ENCODE measurements at places on chromosomes 16 and 17.

DNA sequence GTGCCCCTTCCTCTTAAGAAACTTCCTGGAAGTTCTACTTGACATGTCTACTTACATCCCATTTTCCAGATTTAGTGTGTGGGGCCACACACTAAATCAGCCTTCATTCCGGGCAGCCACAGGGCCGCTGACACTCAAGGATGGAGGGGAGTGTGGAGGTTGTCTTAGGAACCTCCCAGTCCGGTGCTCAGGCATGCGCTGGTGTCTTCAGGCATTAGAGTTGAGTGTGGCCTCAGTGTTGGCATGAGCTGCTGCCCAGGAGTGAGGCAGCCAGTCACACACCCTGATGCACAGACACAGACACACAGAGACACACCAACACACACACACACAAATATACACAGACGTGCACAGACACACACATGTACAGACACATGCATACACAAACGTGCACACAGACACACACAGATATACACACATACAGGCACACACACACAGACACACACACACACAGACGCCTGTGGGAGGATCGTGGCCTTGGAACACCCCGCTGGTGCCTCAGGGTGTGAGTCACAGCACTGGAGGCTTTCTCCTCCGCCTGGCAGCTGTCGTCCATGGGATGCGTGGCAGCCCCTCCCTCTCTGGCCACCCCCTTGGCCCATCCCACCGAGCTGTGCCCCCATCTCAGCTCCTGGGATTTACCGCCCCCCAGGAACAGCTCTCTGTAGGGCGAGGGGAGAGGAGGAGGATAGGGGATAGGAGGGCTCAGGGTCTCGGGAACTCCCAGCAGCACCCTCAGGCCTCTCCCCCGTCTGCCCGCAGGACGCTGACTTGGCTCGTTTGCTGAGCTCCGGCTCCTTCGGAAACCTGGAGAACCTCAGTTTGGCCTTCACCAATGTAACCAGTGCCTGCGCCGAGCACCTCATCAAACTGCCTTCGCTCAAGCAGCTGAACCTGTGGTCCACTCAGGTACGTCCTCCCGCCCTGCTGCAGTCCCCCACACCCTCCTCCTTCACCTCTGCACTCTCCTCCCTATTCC lies 75.6 kb upstream of the PLCG2 start:
- no peak for DNase-seq

DNA sequence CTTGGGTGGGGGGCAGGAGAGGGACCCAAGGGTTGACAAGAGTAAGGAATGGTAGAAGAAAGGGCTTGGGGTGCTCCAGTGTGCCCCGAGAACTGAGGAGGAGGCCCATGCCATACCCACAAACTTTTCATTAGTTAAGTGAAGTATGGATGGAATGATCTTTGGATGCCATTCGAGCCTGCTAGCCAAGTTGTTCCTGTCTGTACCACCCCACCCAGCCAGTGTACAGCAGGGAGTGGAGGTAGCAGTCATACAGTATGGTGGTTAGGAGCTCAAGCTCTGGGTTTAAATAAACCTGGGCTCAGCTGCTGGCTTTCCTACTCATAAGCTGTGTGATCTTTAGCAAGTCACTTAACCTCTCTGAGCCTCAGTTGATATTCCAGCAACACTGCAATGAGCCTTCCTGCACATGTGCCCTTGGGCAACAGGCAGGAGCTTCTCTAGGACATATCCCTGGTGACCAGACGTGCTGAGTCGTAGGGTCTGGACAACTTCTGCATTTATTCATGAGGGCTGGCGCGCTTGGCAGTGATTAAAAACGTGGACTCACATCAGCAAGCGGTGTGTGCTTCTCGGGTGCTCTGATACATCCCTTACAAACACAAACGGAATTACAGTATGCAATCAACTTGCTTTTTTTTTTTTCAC lies 22.9 kb downstream of the ITPRIPL2 start:
- no peak for DNase-seq

- DNase-seq = no peak
These were observed 18.9 kb downstream of the C17orf75 start for GRCh38 chr17:32323046-32323445.

GRCh38 chr17:77372444-77373298 lies 231.9 kb downstream of the SEC14L1 start:
- no peak for DNase-seq

GRCh38 chr17:75540923-75541503 lies 15.5 kb downstream of the LLGL2 start:
- DNase-seq = no peak

DNA sequence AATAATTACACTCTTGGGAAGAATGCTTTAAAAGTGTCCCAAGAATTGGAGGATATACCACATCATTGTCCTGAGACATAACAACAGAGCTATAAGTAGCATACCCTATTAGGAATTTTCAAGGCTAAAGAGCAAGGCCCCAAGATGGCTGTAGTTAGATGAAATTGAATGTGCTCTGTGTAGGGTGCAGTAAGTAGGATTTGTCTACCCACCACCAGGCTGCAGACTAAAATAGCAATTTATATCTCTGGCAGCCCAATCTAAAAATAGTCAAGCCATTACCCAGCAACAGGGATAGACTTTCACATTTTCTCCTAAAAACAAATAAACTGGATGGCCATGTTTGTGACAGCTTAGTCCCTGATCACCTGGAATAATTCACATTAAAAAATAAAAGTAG lies 5.6 kb downstream of the MMD start:
- no peak for DNase-seq

- DNase-seq = no peak
These were observed 41.6 kb downstream of the HSBP1 start for GRCh38 chr16:83849421-83849820.

DNA sequence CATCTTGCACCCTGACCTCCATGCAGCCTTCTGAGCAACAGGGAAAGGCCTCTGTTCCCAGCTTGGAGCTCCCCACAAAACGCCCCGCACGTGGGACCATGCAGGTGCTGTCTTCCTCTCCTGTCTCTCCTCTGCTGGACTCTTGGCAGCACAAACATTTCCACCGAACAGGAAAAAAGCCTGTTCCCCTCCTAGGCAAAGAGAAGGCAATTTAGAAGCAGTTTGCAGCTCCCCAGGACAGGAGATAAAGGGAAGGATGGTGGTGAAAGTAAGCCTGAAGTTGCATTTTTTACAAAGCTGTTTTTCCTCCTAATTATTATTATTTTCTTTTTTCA lies 7.7 kb upstream of the CIBAR2 start:
- DNase-seq = no peak

- DNase-seq = no peak
These were observed 29.2 kb downstream of the SMG6 start for GRCh38 chr17:2274414-2274813.

DNA sequence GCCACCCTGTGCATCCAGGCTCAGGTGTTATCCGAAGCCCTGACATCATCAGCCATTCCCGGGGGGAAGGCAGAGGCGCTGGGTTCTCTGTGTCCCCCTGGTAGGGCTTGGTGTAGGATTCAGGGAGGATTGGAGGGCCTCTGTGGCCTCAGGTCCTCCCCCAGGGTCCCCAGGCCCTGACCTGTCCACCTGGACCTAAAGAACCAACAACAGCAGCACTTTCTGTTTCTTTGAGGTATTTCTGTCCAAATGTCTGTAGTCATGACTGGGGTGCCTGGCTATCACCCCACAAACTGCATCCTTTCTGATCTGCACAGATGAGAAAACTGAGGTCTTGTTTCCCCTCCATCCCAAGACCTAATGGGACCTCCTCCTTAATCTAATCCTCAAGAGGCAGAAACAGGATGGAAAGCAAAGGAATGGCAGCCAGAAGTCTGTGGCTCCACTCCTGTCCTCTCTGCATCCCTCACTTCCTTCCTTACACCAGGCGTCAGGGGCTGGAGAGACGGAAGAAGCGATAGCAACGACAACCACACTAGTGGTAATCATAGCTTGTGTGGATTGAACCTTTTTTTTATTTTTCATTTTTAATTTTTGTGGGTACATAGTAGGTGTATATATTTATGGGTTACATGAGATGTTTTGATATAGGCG lies 11.8 kb downstream of the NLRC5 start:
- no peak for DNase-seq

DNA sequence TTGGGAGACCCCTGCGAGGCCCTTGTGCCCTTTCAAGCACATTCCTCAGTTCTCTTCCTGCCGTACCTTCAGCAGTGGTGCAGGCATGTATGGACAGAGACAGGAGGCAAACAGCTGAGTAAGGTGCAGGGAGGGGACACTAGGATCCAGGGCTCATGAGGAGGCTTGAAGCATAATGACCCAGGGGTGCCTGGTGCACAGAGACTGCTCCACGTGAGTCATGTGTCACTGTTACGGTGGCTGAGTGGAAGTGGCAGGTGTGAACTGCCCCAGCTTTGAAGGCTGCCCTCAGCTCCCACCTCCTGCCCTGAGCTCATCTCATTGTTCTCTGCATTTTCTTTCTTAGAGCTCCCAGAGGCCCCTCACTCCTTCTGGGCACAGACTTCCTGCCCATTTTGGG lies 124.8 kb downstream of the NTN1 start:
- DNase-seq = no peak

- DNase-seq = no peak
These were observed 14.2 kb upstream of the IL21R start for GRCh38 chr16:27387724-27388123.

- no peak for DNase-seq
These were observed 270.6 kb downstream of the FTO start for GRCh38 chr16:53974484-53975080.

DNA sequence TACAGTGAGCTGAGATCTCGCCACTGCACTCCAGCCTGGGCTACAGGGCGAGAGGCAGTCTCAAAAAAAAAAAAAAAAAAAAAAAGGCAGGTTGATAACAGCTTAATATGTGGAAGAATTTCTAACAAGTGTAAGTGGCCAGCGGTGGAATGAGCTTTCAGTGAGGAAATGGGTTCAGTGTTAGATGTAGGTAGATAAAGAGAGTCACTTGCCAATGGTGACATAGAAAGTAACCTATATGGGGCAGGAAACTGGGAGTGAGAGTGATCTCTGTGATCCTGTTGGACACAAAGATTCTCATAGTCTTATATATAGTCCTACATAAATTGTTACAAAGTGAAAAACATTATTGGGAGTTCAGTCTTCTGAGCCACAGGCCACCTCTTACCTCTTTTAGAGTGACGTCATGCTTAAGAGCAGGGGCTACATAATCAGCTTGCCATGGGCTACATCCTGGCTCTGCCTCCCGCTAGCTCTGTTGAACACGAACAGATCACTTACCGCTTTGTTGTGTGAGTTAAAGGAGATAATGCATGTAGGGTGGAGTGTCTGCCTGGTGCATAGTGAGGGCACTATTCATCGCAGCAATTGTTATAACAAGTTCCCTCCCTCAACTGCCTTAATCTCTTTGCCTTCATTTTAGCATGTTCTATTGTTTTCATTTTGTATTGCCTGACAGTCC lies 110.2 kb upstream of the ELAC2 start:
- DNase-seq = no peak

DNA sequence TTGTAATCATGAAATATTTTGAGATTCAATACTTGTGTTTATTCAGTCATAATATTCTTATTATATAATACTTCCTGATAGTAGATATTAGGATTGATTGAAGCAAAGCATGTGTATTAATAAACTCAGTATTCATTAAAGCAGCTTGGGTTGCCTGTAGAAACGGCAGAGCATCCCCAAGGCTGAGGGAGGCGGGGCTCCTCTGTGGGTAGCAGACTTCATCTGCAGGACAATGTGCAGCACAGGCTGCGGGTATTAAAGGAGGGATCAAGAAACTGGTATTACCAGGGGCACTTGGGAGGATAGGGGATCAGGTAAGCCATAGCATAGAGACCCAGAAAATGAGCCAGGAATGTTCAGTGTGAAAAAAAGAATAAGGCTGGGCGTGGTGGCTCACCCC lies 213.6 kb downstream of the PRKCA start:
- DNase-seq = no peak

GRCh38 chr17:74738051-74738996 lies 1.3 kb downstream of the RAB37 start:
- no peak for DNase-seq

- no peak for DNase-seq
These were observed 184.0 kb downstream of the CYLD start for GRCh38 chr16:50925758-50926357.

DNA sequence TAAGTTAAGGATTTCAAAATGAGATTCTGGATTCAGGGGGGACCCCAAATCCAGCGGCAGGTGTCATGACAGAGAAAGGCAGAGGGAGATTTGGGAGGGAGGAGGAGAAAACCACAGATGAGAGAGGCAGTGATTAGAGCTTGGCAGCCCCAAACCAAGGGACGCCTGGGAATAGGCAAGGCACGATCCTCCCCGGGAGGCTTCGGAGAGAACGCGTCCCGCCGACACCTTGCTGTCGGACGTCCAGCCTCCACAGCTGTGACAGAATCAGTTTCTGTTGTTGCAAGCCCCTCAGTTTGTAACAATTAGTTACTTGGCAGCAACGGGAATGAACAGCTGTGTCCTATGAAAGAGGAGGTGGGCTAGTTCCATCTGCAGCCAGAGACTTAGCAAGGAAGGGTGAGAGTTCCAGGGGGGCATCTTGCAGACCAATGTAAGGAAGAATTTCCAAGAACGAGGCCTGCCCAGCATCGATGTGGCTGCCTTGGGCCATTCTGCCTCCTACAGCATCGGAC lies 110.7 kb upstream of the SDK2 start:
- DNase-seq = no peak

- no peak for DNase-seq
These were observed 688 bp downstream of the ADAP2 start for GRCh38 chr17:30922235-30923030.

- no peak for DNase-seq
These were observed 58.7 kb downstream of the PLXDC1 start for GRCh38 chr17:39092692-39093230.

- no peak for DNase-seq
These were observed 46.9 kb downstream of the TEKT5 start for GRCh38 chr16:10647721-10648296.

GRCh38 chr16:60061396-60061795 lies 1327.3 kb upstream of the GOT2 start:
- DNase-seq = no peak

- DNase-seq = no peak
These were observed 39.7 kb upstream of the IRX3 start for GRCh38 chr16:54326266-54326662.

DNA sequence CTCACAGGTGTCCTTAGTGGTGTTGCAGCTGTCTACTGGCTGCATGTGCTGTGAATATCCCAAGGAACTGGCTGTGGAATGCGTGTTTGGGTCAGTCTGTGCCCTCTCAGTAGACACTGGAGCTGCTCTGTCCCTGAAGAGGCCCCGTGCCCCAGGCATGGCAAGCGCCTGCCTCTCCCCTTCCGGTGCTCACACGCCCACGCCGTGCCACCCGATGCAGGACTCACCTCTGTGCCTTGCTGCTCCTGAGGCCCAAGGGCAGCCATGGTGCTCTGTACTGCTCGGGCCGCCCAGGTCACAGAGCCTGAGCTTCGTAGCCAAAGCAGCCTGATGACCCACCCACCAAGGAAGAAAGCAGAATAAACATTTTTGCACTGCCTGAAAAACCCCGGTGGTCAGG lies 10.0 kb downstream of the RGS11 start:
- DNase-seq = no peak

- no peak for DNase-seq
These were observed 2.6 kb upstream of the NTN1 start for GRCh38 chr17:9018726-9019125.

DNA sequence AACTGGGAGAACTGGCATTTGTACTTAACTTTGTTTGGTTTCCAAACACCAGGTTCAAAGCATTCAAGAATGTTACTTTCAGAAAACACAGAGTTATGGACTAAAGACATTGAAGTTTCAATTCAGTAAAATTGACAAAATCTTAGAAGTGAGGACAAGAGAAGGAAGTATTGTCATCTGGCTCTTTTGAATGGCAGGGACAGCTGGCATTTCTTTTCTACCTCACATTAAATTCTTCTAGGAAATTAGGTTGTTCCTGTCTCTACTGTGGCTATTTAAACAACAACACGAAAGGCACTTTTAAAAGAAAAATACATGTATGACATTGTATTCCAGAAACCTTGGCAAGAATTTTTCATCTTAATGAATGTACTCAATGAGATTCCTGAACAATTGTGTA lies 600.0 kb upstream of the CA10 start:
- no peak for DNase-seq

All from amygdala (tissue), 56 donors.